Esophagus (tissue), 2 donors: ENCODE measurements at places on chromosomes 11 and 22. TPM values are rescaled to one million over a fixed set of nuclear protein-coding genes. Genes with fewer than 3 reads are reported as not detected.

The APOBEC3F gene
- polyA plus RNA-seq, result 5.2 TPM

The HPX gene
- 0.55 TPM for polyA plus RNA-seq

The FAM181B gene
- 0.29 TPM for polyA plus RNA-seq

The OR4D5 gene
- polyA plus RNA-seq, result not detected

The KDM4E gene
- not detected for polyA plus RNA-seq

The DEFB131B gene
- polyA plus RNA-seq, result not detected

The OLFML1 gene
- 0.49 TPM for polyA plus RNA-seq

The BMAL1 gene
- polyA plus RNA-seq, result 9.2 TPM

The DYNC2H1 gene
- 4.5 TPM for polyA plus RNA-seq

The PRRG4 gene
- polyA plus RNA-seq, result 20.6 TPM

The VPREB1 gene
- not detected for polyA plus RNA-seq

The OR2AT4 gene
- not detected for polyA plus RNA-seq

The SGSM1 gene
- 0.14 TPM for polyA plus RNA-seq

The CHRDL2 gene
- polyA plus RNA-seq, result 1.4 TPM

The FJX1 gene
- polyA plus RNA-seq, result 3.1 TPM

The PDE2A gene
- 7.6 TPM for polyA plus RNA-seq

The PHF21B gene
- polyA plus RNA-seq, result 0.08 TPM

The TEAD1 gene
- polyA plus RNA-seq, result 10.4 TPM

The SHISAL1 gene
- polyA plus RNA-seq, result 0.22 TPM

The MRGPRX3 gene
- polyA plus RNA-seq, result 0.33 TPM

The UBQLNL gene
- polyA plus RNA-seq, result 0.15 TPM

The DRD2 gene
- 0.05 TPM for polyA plus RNA-seq
